GM23248 (cell line): ENCODE measurements at places on chromosomes 13 and 19.

DNA sequence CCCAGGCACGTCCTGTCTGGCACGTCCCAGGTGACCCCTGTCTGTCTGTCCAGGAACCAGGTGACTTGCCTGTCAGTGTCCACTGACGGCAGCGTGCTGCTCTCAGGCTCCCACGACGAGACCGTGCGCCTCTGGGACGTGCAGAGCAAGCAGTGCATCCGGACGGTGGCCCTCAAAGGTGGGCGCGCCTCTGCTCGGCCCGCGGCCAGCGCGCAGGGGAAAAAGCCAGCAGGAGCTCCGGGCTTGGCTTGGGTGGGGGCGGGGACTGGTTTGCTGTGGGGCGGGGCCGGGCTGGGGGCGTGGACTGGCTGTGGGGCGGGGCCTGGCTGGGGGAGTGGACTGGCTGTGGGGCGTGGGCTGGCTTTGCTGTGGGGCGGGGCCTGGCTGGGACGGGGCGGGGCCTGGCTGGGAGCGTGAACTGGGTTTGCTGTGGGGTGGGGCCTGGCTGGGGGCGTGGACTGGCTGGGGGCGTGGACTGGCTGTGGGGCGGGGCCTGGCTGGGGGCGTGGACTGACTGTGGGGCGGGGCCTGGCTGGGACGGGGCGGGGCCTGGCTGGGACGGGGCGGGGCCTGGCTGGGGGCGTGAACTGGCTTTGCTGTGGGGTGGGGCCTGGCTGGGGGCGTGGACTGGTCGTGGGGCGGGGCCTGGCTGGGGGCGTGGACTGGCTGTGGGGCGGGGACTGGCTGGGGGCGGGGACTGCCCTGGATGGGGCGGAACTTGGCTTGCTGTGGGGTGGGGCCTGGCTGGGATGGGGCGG lies 7.2 kb downstream of the WDR18 start:
- no peaks in the 10 kb centered on the region for H3K4me1 ChIP-seq
- peak; percentile 75 for DNase-seq
- no peak overlapping the region for H3K27ac ChIP-seq
- no peak overlapping the region for H3K4me3 ChIP-seq

DNA sequence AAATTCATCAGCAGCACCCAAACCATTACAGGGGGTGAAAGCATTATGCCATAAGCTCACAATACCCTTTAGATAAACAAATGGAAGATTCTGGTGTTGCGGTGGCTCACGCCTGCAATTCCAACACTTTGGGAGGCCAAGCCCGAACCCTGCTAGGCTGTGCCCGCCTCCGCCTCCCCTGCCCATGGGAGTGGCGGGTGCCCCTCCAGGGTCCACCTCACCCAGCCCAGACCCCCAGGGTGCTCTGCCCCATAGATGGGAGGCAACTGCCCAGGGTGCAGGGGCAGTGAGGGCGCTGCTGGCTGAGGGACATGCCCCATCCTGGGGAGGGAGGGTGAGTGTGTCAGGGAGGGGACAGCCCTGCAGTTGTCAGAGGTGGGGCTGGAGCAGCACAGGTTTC lies 10.0 kb upstream of the SIGLECL1 start:
- H3K27me3 ChIP-seq, result no peaks in the 10 kb centered on the region
- no peak overlapping the region for H3K27ac ChIP-seq
- H3K4me1 ChIP-seq, result no peaks in the 10 kb centered on the region
- no peaks in the 10 kb centered on the region for H3K36me3 ChIP-seq

- DNase-seq, result peak; percentile 0
- no peaks in the 10 kb centered on the region for H3K27me3 ChIP-seq
- H3K4me1 ChIP-seq, result no peaks in the 10 kb centered on the region
- H3K36me3 ChIP-seq, result no peaks in the 10 kb centered on the region
- no peak overlapping the region for H3K4me3 ChIP-seq
Measured at GRCh38 chr13:62747629-62748028, 1332.0 kb upstream of the PCDH20 start.

DNA sequence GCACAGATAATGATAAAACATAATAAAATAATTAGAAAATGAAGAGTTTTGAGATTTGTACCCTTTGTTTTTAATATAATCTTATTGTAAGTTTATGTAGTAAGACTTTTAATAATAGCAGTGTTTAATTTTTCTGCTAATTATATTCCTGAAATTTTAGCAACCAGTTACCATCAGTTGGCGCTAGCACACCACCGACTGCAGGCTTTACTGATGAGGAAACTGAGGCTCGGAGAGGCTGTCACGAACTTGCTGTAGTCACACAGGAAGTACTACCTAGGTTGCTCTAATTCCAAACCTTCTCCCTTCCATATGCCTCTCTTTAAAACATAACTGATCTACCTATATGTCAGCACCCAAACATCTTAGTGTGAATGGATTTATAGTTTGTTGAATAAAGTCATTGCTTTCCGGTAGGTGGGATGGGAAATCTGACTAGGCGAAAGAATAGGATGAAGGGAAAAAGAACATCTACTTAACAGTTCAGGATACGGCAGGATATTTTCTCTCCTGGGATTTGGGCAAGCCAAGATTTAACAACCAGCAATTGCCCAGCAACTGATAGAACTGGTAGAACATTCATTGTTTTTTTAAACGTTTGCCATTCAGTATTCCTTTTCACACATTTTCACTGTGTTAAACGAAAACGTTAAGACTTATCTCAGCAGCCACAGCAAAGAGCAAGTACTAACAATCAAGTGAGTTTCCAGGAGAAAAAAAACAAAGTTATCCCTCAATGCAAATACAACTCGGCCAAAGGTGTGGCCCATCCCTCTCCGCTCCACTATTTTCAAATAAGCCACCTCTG lies 822 bp upstream of the RFXAP start:
- no peaks in the 10 kb centered on the region for H3K27me3 ChIP-seq
- peaks cover 9% of the 10 kb centered on the region for H3K4me1 ChIP-seq
- DNase-seq, result no peak
- H3K4me3 ChIP-seq, result peak overlapping the region; percentile 93
- no peak overlapping the region for H3K27ac ChIP-seq

- H3K36me3 ChIP-seq, result no peaks in the 10 kb centered on the region
- no peaks in the 10 kb centered on the region for H3K4me1 ChIP-seq
- H3K27me3 ChIP-seq, result no peaks in the 10 kb centered on the region
- no peak overlapping the region for H3K4me3 ChIP-seq
Measured at GRCh38 chr13:25840261-25840660, 211.6 kb downstream of the SHISA2 start.

DNA sequence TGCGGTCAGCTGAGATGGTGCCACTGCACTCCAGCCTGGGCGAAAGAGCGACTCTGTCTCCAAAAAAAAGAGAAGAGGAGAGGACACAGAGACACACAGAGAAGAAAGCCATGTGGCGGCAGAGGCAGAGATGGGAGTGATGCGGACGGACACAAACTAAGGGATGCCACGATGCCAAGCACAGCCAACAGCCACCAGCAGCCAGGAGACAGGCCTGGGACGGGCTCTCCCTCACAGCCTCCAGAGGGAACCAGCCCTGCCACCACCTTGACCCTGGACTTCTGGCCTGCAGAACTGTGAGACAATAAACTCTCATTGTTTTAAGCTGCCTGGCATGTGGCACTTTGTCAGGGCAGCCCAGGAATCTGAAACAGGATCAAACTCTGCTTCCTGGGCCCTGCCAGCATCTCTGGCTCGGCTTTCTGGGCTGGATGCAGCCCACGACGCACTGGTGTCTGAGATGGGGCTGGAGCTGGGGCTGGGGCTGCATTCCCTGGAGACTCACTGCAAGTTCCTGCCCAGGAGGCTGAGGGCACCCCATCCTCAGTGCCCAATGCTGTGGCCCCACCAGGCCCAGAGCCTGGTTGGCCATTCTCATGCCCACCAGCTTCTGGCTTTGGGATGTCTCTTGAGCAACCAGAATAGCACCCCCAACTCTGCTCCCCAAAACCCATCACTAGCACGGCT lies 3.0 kb downstream of the F2RL3 start:
- no peaks in the 10 kb centered on the region for H3K36me3 ChIP-seq
- no peak overlapping the region for H3K4me3 ChIP-seq
- DNase-seq, result no peak
- no peaks in the 10 kb centered on the region for H3K4me1 ChIP-seq

GRCh38 chr19:29680937-29681336 lies 15.7 kb downstream of the PLEKHF1 start:
- H3K4me3 ChIP-seq, result no peak overlapping the region
- H3K36me3 ChIP-seq, result no peaks in the 10 kb centered on the region
- no peaks in the 10 kb centered on the region for H3K27me3 ChIP-seq
- H3K27ac ChIP-seq, result no peak overlapping the region
- H3K4me1 ChIP-seq, result peaks cover 16% of the 10 kb centered on the region
- DNase-seq, result no peak

DNA sequence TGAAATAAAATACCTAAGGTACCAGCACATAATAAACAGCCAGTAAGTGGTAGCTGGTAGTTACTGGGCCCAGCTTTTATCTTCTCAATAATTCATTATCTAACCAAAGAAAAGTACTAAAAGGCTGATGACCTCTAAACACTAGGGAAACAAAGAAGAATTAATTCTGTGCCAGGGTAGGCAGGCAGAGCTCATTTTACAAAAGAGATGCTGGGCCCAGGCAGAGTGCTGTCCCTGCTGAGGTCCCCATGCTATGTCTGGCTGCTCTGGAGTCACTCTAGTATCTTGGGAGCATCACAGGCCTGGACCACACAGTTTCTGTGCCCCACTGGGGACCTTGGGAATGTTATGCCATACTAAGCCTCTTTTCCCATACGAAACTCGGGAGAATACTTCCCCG lies 18.2 kb downstream of the ZNF507 start:
- H3K27ac ChIP-seq, result no peak overlapping the region
- H3K4me3 ChIP-seq, result no peak overlapping the region
- DNase-seq, result no peak

GRCh38 chr19:51786646-51787494 lies 8.1 kb upstream of the FPR3 start:
- peaks cover 14% of the 10 kb centered on the region for H3K4me1 ChIP-seq
- no peaks in the 10 kb centered on the region for H3K27me3 ChIP-seq
- H3K27ac ChIP-seq, result no peak overlapping the region

DNA sequence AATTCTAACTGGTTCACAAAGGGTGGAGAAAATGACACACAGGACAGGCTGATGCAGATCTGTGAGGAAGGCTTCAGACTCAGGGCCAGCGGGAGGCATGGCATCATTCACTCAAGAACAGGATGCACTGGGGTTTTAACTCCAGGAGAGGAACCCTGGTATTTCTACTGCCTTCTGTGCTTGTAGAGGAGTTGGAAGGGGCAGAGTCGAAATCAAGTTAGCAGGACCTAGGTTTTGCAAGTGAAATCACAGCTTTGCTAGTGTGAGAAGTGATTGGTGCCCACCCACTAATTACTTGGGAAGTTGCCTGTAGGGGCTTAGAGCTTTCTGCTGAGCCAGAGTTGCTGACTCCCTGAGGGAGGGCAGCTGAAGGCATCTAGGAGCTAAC lies 92.7 kb downstream of the AKAP11 start:
- no peaks in the 10 kb centered on the region for H3K27me3 ChIP-seq
- H3K36me3 ChIP-seq, result no peaks in the 10 kb centered on the region
- no peak overlapping the region for H3K27ac ChIP-seq
- no peak for DNase-seq
- H3K4me3 ChIP-seq, result no peak overlapping the region

DNA sequence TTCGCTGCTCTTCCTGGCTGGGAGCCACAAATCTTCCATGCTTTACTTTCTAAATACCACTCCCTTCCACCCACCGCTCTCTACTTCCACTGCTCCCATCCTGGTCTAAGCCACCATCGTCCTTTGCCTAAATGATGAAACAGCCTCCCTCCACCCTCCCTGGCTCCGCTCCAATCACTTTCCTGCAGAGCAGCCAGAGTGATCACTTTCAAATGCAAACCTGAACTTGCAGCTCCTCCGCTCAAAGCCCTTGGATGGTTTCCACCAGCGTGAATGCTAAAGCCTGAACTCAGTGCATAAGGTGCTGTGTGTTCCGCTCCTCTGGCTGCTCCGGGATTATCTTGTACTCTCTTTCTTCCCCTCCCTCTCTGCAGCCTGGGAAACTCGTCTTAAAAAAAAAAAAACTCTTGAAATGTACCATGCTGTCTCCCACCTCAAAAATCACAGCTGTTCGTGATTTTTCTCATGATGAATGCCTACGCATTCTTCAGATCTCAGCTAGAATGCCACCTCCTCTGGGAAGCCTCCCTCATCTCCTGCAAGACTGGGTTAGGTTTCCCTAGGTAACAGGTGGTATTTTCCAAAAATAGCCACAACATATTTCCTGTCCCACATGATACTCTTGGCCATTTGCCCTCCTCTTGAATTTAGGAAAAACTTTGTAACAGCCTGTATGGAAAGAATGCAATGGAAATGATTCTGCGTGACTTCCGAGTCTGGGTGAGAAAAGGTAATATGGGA lies 3.7 kb upstream of the SIN3B start:
- no peaks in the 10 kb centered on the region for H3K27me3 ChIP-seq
- H3K27ac ChIP-seq, result peak overlapping the region; percentile 34; the same call in 1 of the 2 replicates
- peaks cover 22% of the 10 kb centered on the region for H3K4me1 ChIP-seq
- DNase-seq, result peak; percentile 68
- H3K4me3 ChIP-seq, result peak overlapping the region; percentile 62

- peak overlapping the region; percentile 84 for H3K4me3 ChIP-seq
- DNase-seq, result peak; percentile 60
- peaks cover 7% of the 10 kb centered on the region; the same call in 1 of the 2 replicates for H3K4me1 ChIP-seq
- H3K27ac ChIP-seq, result peak overlapping the region; percentile 66
- H3K36me3 ChIP-seq, result peaks cover 5% of the 10 kb centered on the region; the same call in 1 of the 2 replicates
Measured at GRCh38 chr19:36113894-36114720, 568 bp downstream of the POLR2I start.
